ENCODE measurements at places on chromosomes 5 and 9. TPM values are rescaled to one million over a fixed set of nuclear protein-coding genes. Genes with fewer than 3 reads are reported as not detected.

DNA sequence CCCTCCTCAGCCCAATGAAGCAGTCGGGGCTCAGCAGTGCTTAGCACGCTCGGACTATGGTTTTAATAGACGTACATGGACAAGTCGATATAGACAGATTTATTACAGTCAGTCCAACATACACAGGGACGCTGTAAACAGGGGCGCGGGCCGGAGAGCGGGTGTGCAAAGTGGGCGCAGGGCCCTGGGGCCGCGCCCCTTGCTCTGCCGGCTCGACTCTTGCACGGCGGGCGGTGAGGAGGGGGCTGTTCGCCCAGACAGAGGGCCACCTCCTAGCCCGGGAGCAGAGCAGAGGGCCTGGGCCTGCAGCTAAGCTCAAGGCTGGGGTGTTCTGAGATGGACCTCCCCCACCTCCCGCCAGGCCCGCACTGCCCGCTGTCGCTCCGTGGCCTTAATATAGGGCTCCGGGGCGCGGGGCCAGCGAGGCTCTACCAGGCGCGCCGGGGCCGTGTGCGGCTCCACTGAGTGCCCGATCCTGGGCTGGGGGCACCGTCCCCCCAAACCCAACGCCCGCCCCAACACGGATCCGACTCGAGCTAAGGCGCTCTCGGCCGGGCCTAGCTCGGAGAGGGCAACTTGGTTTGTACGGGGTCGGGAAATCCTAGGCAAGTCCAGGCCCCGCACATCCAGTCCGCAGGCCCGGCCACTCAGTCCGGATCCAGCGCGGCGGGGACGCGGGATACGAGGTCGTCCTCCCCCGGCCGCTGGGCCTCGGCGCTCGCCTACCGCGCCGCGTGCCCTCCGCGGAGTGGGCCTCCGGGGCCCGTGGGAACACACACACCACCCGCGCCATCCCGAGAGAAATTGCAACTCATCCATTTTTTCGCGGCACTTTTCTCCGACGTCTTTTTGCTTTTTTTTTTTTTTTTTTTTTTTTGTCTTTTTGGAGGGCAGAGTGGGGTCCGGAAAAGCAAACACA, 6.1 kb downstream of the PITX1 start:
- no peak for DNase-seq

DNA sequence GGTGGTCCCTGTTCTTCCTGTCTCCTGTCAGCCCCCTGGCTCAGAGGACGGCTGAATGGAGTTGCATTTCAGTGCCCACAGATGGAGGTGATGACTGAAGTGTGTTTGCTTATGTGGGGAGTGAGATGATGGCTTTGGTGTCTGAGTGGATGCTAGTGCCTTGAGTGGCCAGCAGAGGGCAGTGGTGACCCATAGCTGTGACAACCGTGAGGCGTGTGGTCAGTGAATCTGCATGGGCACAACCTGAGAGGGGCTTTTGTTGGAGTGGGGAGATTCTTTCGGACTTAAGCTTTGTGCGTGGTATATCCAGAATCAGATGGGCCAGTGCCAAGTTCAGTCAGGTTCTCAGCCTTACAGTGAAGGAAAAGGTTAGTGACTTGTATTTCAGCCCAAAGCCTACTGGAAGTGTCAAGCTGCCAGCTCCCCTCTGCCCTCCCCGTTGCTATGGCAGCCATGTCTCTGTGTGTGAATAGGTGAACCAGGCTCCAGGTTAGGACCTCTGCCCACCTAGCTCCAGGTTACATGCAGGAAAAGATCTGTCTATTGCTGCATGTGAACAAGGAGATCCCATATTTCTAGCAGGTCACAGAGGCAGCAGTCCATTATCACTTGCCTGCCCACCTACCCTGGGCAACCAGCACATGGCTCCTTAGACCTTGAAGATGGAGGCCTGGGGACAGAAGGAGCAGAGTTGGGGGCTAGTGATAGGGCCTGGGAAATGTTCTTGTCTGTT, 14.7 kb upstream of the CXXC5 start:
- peak; percentile 81 for DNase-seq

GRCh38 chr5:64603676-64604075, 86.6 kb upstream of the SHISAL2B start:
- DNase-seq: no peak

DNA sequence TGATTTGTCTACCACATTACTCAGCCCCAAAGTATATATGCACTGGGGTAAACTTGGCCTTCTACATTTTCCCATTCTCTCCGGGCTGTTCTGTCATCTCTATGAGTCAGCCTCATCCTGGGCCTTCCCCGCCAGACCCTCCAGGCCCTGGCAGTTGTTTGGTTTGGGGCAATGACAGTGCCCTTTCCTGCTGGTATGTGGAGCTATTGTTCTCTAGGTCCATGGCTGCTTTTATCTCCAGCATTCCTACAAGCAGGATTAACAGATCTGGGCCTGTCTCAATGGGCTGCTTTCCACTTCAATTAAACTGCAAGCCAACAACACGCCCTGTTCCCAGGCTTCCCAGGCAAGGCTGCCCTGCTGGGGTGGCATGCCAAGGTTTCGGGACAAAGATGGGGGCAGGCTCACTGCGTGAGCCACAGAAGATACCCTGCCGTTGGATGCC, 136.4 kb downstream of the SLIT3 start:
- no peak for DNase-seq

- no peak for DNase-seq
These were observed 55.2 kb downstream of the RIC1 start for GRCh38 chr9:5684101-5684500.

- no peak for DNase-seq
These were observed 178.3 kb downstream of the CWC27 start for GRCh38 chr5:64947031-64947430.

DNA sequence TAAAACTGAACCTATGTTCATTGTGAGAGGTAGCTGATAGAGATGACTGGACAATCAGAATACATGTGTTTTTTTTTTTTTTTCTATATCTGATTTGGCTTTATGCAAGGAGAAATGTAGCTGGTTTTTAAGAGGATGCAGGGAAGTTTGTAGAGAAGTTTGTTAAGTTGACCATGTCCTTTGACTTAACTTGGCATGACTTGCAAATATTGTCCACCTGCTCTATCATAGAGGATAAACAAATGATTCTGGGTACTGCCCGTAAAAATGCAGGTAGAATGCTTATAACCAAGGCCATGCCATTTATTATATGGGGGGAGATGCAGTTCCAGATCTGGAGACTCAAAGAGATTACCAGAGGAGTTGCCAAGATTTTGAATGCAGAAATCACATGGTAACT, 13.7 kb upstream of the NNT start:
- no peak for DNase-seq

DNA sequence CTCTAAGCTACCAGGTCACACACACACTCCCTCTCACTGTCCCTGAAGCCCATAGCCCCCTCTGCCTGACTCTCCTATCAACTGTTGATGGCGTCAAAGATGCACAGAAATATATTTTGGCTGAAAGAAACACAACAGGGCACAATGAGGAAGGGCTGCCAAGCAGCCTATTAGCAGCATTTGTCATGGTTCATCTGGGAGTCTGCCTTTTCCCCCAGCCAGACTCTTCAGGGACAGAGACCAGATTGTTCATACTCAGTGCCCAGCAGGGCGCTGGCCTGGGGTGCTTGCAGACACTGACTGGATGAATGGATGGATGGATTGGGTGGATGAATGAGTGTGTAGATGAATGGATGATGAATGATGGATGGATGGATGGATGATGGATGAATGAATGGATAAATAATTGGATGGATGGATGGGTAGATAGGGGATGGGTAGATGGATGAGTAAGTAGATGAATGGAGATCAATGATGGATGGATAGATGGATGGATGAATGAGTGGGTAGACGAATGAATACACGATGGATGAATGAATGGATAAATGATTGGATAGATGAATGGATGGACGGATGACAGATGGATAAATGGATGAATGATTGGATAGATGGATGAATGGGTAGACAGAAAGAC, 90.5 kb downstream of the ADAMTS2 start:
- no peak for DNase-seq

DNA sequence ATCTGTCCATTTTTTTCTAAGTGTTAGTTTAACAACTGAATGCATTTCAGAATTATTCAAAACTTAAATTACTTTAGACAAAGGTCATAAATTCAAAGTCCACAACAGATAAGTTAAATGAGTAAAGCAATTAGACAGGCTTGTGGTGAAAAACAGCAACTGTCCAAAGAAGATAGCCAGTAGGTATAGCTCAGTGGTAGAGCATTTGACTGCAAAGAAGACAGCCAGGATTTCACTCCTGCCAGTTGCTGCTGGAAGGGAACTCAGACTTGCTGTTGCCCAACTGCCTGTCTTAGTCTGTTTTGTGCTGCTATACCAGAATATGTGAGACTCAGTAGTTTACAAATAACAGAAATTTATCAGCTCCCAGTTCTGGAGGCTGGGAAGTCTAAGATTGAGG, 10.0 kb downstream of the FANCC start:
- DNase-seq: no peak

- no peak for DNase-seq
These were observed 212.2 kb downstream of the TRIO start for GRCh38 chr5:14355391-14355790.

GRCh38 chr9:117821954-117822353, 117.8 kb downstream of the TLR4 start:
- no peak for DNase-seq

DNA sequence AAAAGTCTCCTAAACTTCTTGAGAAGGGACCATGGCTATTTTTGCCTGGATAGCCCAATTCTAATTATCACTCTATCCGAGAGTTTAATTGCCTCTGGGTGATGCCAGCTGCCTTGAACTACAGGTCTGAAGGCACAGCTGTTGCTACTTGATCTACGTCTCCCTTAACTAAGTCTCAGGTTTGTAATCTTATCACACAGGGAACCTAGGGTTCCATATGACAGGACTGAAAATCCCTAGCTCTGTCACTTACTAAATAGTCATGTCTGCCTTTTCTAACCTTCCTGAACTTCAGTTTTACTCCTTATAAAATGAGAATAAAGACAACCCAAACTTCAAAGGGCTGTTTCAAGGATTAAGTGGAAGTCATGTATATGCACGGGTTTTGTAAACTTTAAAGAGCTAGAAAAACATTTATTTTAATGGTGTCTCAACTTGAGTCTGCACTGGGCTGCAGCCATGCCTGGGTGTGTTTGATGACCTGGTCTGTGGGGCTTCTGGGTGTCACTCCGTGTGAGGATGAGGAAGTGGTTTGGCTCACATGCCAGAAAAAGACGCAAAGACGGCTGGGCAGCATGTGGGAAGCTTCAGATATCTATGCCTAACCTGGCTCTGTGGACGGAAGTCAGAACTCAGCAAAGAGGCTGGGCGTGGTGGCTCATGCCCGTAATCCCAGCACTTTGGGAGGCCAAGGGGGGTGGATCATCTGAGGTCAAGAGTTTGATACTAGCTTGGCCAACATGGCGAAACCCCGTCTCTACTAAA, 129.3 kb upstream of the SLC44A1 start:
- DNase-seq: peak; percentile 54

DNA sequence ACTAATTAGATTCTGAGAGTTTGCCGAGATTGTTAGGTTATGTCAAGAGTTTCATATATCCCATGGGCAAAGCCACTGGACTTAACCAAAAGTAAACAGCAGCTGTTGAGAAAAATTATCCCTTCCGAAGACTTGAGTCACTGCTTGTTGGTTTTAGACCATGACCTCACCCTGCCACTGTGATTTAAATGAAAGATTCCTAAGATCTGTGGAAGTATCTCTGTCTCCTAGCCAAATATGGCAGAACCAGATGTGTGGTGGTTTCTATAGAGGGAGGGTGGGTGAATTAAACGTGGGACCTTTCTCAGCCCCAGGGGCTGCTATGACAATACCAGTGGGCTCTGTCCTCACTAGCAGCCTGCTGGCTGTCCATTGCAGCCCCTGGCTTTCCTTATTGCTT, 19.3 kb downstream of the DMRT3 start:
- DNase-seq: no peak

GRCh38 chr9:89375191-89375760, 57.0 kb downstream of the SECISBP2 start:
- DNase-seq: no peak

GRCh38 chr5:150124111-150124557, 31.5 kb downstream of the PDGFRB start:
- DNase-seq: no peak

DNA sequence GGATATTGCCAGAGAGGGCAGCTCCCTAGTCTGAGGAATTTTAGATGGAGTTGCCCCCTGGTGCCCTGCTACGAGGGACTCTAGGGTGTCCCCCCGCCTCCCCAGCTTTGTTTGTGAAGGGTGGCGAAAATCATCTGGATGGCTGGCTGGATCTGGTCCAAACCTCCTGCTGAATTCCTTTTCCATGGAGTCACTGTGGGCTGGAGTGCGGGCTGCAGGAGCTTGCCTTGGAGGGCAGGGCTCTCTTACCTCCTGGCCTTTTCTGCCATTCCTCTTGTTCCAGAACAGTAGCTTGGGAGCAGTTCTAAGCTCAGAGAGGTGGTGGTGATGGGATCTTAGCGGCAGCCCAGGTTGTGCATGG, 2.1 kb downstream of the SYNPO start:
- no peak for DNase-seq

- DNase-seq: no peak
These were observed 168.6 kb downstream of the INSYN2B start for GRCh38 chr5:169811680-169812079.

DNA sequence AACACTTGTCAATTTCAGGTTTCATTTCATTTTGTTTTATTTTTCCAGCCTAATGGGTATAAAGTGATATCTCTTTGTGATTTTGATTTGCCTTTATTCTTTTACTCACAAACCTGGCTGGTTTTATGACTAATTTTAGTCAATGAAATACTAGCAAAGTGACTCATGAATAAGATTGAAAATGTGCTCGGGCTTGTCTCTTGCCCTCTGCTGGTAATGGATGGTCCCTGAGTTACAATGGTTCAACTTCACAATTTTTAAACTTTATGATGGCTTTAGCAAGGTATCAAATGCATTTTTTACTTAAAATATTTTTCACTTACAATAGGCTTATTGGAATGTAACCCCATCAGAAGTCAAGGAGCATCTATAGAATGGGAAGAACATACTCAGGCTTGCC, 431.4 kb upstream of the CCNG1 start:
- no peak for DNase-seq

GRCh38 chr9:16623989-16624743, 246.3 kb downstream of the BNC2 start:
- no peak for DNase-seq

- no peak for DNase-seq
These were observed 70.4 kb downstream of the NFIB start for GRCh38 chr9:14243514-14244042.

GRCh38 chr5:110019119-110019518, 329.4 kb downstream of the MAN2A1 start:
- no peak for DNase-seq

- DNase-seq: no peak
These were observed 12.9 kb upstream of the CARNMT1 start for GRCh38 chr9:75041041-75041440.

Gene GAS1
- 0.21 TPM for total RNA-seq

Gene SCGB3A2
- not detected for total RNA-seq

Gene MARVELD2
- 0.58 TPM for total RNA-seq

Gene RNF180
- total RNA-seq: 0.21 TPM

Gene ASTN2
- total RNA-seq: 4.2 TPM

Gene GMCL2
- not detected for total RNA-seq

Gene PCSK1
- not detected for total RNA-seq

Gene ACOT12
- total RNA-seq: not detected

Data from activated CD4-positive, alpha-beta T cell treated with anti-CD3 and anti-CD28 coated beads for 36 hours (primary cell).